ENCODE measurements at places on chromosomes 2 and 18.
A peak's percentile ranks its signal among the peaks of the same experiment; 100 is the strongest.

- no peak for DNase-seq
Measured at GRCh38 chr18:28916456-28916855, 739.5 kb upstream of the CDH2 start.

- no peak for DNase-seq
Measured at GRCh38 chr2:207491956-207492355, 37.8 kb upstream of the CREB1 start.

GRCh38 chr2:56021579-56021978, 98.0 kb upstream of the EFEMP1 start:
- no peak for DNase-seq

GRCh38 chr2:240584486-240585031, 2.0 kb upstream of the CAPN10 start:
- no peak for DNase-seq

- no peak for DNase-seq
Measured at GRCh38 chr2:494853-495252, 182.4 kb downstream of the TMEM18 start.

- DNase-seq, result no peak
Measured at GRCh38 chr2:236156095-236156859, 11.9 kb downstream of the GBX2 start.

GRCh38 chr2:64857581-64858471, 131.4 kb upstream of the SLC1A4 start:
- peak; percentile 76 for DNase-seq
